ENCODE measurements at places on chromosomes 16 and 17.

GRCh38 chr17:74881073-74881472 is 8.3 kb upstream of the FDXR start:
- no peak for DNase-seq

DNA sequence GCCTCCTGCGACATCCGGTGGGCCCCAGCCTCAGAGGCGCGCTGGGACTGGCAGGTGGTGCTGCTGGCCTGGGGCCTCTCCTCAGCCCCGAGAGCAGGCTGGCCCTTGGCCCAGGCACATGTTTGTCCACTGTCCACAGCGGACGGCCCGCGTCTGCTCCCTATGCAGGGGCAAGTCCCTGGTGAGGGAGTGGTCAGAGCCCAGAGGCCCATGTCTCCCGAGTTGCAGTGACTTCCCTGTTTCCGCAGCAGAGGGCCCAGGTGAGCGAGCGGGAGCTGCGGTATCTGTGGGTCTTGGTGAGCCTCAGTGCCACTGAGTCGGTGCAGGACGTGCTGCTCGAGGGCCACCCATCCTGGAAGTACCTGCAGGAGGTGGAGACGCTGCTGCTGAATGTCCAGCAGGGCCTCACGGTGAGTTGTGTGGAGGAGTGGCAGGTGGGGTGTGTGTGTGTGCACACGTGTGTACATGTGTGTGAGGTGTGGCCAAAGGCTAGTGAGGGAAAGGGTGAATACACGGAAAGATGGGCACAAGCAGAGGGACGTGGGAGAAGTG is 10.4 kb downstream of the IL34 start:
- no peak for DNase-seq

GRCh38 chr16:1823821-1824220 is 2.8 kb downstream of the HAGH start:
- no peak for DNase-seq

- no peak for DNase-seq
Measured at GRCh38 chr17:82301916-82302567, 15.4 kb downstream of the CD7 start.

- no peak for DNase-seq
Measured at GRCh38 chr16:79564671-79565107, 35.8 kb downstream of the MAF start.

GRCh38 chr16:84607694-84608093 is 10.2 kb downstream of the COTL1 start:
- DNase-seq: no peak

GRCh38 chr16:27108051-27108770 is 41.5 kb downstream of the C16orf82 start:
- DNase-seq: no peak

- DNase-seq: no peak
Measured at GRCh38 chr16:73615071-73615940, 567.4 kb upstream of the ZFHX3 start.

- DNase-seq: no peak
Measured at GRCh38 chr17:79791735-79792161, 5.1 kb downstream of the CBX8 start.

GRCh38 chr17:42188749-42189650 is 3.7 kb upstream of the HCRT start:
- DNase-seq: no peak

DNA sequence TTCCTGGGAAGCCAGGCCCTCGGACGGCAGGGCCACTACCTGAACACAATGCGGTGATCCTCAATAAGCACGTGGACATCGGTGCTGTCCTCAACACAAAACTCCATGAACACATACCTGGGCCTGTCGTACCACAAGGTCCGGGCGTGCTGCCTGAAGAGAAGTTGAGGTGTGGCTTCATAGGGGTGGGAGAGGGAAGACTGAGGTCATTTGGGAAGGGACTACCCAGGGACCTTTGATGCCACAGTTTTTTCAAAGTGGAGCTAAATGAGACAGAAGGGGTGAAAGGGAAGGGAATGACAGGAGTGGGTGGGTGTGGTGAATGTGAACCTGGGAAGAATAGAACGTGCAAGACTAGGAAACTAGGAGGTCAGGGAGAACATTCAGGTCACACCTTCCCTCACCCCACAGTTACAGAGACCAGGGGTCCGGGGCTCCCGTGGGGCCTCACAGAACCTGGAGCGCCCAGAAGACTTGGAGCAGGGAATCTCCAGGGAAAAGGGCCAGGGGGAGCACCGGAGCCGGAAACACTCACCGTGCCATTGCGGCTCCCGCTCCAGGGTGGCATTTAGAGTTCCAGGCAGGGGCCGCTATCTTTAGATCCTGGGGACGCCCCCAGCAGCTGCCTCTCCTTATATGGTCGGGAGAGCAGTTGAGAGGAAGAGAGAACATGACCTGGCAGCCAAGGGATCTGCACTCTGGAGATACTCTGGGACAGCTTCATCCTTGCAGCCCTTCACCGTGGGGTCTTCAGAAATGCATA is at the start of gene PTGES3L:
Gene PTGES3L, minus strand, starts transcription at position 570 of the 763 bp plus-strand sequence. Its CDS starts 27 bp downstream, at position 543.
- DNase-seq: peak; percentile 50

DNA sequence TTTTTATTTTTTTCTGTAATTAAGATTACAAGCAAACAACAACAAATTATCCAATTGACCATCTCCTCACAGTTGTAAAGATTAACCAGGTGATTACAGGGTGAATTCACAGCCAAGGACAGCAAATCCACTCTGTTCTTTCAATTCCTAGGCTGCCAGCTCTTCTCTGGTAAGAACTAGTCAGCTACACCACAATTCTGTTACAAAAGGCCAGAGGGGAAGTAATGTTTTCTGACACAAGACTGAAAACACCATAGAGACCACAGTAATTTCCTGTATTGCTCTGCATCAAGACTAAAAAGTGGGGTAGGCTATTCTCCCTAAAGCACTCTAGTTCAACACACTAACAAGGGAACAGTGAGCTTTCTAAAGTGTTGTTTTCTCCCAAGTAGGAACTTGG is 10.6 kb downstream of the CA10 start:
- no peak for DNase-seq

DNA sequence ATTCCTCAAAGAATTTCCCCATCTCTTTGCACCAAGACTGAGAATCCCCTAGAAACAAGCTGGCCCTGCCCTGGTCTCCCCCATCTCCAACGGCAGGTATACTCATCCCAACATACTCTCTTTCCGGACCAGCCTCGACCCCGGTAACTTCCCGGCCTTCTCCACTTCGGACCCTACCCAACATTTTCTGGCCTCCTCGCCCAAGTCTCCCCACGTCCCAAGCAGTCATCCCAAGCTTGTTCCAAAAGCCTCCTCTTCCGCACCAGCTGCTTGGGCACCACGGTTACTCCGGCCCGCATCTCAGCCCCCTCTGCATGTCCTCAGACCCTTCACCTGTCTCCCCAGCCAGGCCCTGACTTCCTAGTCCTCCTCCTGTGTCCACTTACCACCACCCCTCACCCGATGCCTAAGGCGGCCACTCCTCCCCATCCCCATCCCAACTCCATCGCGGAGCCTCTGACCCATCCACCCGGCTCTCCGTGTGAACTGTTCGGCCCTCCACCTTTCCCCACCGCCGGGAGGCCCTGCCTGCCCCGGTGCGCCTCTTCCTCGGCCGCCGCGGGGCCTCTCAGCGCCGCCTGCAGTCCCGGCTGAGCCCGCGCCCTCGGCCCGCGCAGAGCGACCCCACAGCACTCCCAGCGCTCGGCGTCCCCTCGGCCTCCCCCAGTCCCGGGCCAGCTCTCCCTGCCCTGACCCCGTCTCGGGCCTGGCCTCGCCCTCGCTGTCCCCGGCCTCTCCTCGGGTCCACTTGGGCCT is 994 bp downstream of the PITPNA start:
- no peak for DNase-seq

DNA sequence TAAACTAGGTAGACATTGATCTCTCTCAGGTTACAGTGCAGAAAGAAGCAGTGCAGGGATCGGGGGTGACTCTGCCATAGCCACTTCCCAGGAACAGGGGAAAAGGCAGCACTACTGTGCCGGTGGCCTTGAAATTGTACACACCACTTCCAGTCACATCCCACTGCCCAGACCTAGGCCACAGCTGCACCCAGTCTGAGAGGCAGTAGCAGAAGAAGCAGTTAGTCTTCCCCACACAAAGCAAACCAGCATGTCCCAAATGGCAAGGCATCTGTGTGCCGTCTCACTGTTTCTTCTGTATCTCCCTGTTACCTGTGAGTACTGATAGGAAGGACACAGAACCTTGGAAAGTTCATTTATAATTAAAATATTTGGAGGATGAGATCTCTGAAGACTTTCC is 47.0 kb downstream of the TMC6 start:
- no peak for DNase-seq

DNA sequence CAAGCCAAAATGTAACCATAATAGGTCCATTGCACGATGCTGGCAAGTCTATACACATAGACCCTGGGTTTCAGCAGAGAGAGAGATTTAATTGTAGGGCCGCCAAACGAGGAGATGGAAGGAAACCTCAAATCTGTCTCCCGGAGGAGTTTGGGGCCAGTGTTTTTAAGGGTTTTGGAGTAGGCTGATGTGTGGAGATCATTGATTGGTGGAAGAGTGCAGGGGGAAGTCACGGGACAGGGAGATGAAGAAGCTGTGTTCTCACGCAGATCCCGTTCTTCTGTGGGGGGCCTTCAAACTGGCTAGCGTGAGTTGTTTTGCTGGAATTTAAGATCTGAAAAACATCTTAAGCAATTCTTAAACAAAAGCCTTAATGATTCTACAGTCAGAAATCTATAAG is 84.8 kb downstream of the KATNIP start:
- DNase-seq: no peak

- DNase-seq: no peak
Measured at GRCh38 chr17:58969612-58970011, 137.1 kb downstream of the TRIM37 start.

- DNase-seq: no peak
Measured at GRCh38 chr16:89969741-89970410, 21.3 kb downstream of the DEF8 start.

- no peak for DNase-seq
Measured at GRCh38 chr17:11871773-11872172, 125.5 kb downstream of the ZNF18 start.

DNA sequence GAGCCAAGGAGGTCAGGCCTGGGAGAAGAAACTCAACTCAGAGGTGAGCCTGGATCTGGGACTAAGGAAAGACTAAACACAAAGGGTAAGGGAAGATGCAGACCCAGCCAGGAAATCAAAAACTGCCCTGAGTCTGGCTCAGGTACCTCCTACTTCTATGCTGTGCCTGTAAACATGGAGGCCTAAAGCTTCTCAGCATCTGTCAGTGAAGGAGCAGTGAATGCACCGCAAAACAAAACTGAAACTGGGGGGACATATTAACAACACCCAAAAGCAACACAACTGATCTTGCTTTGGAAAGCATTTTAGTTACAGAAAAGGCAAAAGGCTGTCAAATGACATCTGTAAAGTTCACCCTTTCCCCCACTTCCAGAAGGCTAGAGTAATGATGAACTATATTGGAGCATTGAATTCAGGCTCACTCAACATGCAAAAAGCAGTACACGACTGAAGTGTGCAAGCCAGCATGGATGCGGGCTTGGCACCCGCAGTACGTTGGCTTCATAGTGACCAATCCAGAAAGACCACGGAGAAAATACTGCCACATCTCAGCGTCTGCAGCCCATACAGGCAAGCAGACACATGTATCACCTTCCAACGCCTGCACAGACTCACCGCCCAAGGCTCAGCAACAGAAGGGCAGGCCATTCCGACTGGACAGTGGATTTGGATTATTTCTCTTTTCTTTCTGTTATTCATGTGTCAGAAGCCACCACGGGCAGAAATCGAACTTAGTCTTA is 3.8 kb downstream of the TBC1D16 start:
- DNase-seq: no peak

- no peak for DNase-seq
Measured at GRCh38 chr16:4392382-4393239, 21.0 kb downstream of the VASN start.

- no peak for DNase-seq
Measured at GRCh38 chr17:70374496-70374895, 205.2 kb downstream of the KCNJ2 start.

GRCh38 chr17:82623707-82624106 is 24.5 kb downstream of the WDR45B start:
- no peak for DNase-seq

DNA sequence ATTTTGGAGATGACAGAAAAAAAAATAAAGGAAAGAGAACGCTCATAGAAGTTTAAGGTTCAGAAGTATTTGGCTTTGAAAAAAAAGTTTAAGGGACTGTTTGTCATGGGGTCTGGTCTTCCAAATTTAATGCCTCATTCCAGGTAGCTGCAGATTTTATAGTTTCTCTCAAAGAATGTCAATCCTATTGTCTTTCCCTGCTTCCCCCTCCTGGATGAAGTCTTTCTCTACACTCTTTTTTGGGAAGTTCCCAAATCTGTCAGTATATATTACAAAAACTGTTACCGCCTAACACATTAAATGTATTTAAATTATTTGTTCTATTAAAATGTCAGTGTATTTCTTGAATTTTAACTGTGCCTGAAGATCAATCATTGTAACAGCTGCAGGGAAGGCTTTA is 457.5 kb downstream of the MAF start:
- DNase-seq: no peak

- DNase-seq: peak; percentile 51
Measured at GRCh38 chr16:68972013-68972412, 128.7 kb downstream of the TANGO6 start.

DNA sequence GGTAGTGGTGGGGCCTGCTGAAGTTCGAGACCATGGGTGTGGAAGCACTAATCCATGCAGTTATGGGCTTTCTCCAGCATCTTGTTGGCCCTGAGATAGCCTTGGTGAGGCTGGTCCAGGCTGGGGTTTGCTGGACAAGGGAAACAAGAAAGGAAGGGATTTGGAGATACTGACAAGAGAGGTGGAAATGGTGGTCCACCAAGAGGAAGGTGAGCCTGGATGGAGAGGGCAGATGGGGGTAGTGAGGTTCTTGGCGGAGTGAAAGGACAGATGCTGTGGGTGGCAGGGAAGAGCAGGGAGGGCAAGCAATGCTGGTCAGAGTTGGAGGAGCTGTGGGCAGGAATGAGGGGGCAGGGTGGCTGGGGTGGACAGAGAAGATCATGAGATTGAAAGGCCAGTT is 5.5 kb upstream of the SMPD3 start:
- no peak for DNase-seq

DNA sequence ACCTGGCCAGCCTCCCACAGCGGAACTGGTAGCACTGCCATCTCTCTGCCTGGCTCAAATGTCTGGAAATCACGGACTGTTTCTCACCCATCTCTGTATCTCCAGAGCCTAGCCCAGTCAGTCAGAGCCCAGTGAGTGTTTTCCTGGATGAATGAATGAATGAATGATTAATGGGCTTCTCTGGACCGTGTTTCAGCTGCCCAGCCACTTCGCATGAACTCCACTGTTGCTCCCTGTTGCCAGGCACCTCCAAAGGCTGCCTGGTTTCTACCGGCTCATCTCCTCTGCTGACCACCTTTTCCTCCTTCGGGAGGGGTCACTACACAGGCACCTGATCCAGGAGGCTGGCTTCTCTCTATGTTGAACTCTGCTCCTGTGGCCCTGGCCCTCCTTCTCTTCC is 91.0 kb upstream of the SDK2 start:
- no peak for DNase-seq

DNA sequence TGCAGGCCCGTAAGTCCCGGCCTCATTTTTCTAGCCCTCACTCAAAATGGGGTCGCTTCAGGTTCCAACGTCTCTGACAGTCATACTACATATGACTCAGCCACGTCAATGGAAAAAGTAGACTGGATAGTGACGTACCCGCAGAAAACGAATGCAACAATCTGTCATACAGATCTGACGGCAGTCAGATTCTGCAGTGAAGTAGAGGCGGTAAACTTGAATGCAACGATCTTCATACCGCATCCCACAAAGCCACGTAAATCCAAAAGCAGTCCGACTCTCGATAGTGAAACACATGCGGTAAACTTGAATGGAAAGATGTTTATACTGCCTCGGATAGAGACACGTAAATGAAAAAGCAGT is 38.4 kb upstream of the ARL4D start:
- no peak for DNase-seq

GRCh38 chr17:44376779-44377178 is 12.7 kb downstream of the ITGA2B start:
- no peak for DNase-seq
